ENCODE measurements at places on chromosomes 5 and 9.

DNA sequence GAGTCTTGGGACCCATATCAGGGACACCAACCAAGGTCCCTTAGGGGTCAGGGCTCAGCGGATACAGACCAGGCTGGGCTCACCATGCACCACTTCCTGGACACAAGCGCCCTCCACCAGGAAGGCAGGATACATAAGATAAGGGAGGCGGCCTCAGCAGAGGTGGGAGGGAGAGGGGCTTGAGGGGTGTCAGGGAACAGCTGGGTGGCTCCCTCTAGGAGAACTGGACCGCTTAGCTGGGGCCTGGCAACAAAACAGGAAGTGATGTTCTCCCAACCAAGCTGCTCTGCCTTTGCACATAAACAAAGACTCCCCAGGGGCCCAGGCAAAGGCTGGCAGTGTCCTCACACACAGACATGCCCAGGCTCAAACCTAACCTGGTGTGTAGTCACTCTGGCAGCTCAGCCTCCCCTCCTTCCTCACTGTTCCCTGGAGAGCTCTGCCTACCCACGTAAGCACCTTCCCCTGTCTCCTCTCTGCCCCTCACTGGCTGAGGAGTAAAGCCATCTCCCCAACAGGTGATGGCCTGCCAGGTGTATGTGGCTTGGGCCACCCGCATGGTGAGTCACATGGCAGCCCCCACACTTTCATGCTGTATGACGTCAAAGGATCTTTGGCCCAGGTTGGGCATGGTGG, 5.8 kb upstream of the BICD2 start:
- no peak for DNase-seq

GRCh38 chr5:84370176-84370575, 14.5 kb downstream of the EDIL3 start:
- DNase-seq, result no peak

DNA sequence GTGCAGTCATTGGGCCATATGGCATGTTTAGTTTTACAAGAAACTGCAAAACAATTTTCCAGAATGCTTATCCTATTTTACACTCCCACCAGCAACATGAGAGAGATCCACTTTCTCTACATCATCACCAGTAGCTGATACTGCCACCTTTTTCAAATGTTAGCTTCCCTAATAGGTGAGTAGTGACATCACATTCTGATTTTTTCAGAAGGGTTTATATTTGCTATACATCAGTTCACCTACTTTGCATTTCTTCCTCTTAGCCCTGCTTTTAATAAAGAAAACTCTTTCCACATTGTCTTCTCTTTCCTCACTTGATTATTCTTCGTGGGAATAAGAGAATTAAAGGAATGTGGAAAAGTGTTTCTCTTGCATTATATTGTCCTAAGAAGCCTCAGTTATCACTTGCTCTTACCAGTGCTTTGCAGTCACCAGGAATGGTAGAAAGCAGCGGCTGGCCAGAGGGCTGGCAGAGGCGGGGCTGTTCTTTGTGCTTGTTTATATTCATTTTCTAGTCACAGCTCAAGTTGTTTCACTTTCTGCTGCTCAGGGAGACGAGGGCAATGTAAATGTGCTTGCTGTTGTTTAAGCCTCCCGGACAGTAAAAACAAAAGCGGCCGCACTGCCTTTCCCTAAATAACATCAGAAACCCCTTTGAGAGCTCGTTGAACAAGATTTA, 164.8 kb downstream of the HSD17B3 start:
- no peak for DNase-seq

DNA sequence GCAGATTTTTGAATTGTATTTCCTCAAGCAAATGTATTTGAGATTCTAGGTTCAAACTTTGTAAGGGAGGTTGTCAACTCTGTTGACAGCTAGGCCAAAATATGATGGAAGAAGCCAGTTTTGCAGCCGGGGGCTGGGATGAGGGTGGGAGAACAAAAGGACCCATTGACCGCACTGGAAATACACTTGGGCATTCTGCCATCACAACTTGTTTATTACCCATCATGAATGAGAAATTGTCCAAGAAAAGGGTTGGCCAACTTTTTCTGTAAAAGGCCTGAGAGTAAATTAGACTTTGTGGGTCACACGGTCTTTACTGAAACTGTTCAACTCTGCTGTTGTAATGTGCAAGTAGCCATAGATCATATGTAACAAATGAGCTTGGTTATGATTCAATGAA, 221.3 kb upstream of the KLF9 start:
- DNase-seq, result no peak

DNA sequence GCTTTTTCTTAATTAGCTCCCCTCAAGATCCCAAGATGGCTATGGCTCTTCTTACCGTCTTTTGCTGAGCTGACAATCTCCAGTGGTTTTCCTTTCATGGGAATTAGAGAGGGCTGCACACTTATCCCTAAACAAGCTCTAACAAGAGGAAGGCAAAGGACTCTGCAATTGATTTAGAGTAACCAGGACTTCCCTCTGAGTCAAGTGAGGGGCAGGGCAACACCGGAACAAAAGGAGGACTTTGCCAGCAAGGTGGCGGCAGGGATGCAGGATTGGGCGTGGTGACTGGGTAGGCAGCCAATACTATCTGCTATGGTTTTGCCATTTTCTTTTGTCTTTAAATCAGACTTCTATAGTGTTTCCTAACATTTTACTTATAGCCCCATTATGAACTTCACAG, 9.8 kb downstream of the SLC44A1 start:
- DNase-seq, result no peak

- DNase-seq, result no peak
Observed at GRCh38 chr9:70159630-70160029, 99.1 kb upstream of the SMC5 start.
